ENCODE measurements at places on chromosomes 16 and 17.

- no peak for DNase-seq
Measured at GRCh38 chr16:70258065-70258464, 6.3 kb upstream of the EXOSC6 start.

DNA sequence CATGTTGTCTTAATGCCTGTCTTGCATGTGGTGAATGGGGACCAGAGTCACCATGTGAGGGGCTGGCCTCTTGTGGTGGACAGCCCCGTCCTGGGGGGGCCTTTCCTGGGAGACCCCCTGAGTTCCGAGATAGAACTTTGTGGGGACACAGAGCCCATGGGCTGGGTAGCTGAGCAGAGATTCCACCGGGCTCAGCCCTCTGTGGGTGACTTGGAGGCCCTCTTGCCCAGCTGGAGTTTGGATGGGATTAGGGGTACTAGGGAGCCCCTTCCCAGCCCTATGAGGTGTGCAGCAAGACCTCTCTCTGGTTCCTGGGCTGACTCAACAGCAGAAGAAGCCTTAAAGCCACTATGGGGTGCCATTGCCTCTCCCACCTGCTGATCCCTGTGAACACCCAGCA is 38.1 kb downstream of the MRC2 start:
- DNase-seq, result no peak

DNA sequence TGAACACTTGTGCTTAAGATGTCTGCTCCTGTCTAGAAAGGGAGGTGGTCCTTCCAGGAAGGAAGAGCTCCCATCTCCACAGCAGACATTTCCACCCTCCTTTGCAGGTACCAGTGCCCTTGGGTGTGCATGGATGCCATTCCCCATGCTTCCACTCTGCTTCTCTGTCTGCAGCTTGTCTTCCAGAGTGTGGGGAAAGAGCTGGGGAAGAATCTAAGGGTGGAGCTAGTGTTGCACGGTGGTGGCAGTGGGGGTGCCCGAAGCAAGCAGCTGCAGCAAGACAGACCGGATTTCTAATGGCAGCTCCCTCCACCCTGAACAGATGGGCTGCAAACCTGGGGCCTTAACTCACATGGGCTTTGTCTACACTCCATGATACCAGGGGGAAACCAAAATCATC is 22.6 kb upstream of the HOXB13 start:
- DNase-seq, result no peak

DNA sequence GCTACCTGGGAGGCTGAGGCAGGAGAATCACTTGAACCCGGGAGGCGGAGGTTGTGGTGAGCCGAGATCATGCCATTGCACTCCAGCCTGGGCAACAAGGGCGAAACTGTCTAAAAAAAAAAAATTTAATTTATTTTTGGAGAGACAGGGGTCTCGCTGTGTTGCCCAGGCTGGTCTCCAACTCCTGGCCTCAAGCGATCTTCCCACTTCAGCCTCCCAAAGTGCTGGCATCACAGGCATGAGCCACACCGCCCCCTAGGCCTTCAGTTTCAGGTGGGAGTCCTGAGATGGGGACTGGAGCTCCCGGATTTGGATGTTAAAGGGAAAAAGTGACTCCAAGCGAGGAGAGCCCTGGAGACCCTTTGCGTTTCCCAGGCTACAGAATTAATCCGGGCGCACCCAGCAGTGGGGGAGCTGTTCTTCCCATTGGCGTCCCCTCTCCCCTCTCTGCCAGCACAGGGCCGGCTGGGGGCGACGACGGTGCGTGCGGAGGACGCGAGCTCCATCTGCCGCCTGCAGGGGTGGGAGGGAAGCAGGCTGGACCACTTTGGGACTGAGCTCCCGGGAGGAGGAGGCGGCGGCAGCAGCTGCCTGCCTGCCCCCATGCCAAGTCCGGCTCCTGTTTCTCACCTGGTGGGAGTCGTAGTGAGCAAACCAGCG is 49.3 kb upstream of the USP7 start:
- no peak for DNase-seq

- no peak for DNase-seq
Measured at GRCh38 chr17:65181237-65182061, 44.3 kb downstream of the RGS9 start.

- DNase-seq, result no peak
Measured at GRCh38 chr17:8255499-8255898, 6.4 kb downstream of the PFAS start.

- no peak for DNase-seq
Measured at GRCh38 chr16:84600343-84601229, 17.3 kb downstream of the COTL1 start.

DNA sequence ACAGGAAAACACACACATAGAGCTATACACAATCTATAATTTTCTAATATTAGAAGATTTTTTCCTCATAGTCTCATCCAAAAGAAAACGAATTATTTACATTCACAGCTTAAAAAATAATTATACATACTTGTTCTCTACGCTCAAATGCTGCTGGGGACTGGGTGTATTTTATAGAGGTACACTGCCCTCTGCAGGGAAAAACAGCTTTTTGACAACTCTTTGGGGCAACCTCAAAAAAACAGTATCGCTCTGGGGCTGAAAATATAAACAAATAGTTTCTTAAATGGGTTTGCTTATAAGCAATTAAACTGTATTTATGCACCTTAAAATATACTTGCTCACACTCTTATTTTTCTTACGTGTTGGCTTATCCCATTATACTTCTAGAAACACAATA is 261.8 kb upstream of the PSMD7 start:
- no peak for DNase-seq

GRCh38 chr17:9169116-9169515 is 147.8 kb downstream of the NTN1 start:
- no peak for DNase-seq

GRCh38 chr17:77489239-77489892 is 348.6 kb downstream of the SEC14L1 start:
- DNase-seq, result no peak

DNA sequence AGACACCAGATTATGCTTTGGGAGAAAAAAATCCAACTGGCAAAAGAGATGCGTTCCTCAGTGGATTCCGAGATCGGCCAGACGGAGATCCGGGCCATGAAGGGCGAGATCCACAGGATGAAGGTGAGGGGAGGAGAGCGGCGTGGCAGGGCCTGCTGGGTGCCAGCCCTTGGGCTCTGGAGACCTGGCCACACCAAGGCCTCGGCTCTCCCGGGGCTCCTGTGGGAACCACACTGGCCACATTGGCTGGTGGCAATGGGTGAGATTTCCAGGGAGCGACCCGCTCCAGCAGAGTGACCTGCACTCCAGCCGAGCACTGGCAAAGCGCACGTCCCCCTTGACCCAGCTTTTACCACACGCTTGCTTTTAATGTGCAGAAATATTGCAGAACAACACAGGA is 11.6 kb upstream of the GAA start:
- DNase-seq, result no peak

DNA sequence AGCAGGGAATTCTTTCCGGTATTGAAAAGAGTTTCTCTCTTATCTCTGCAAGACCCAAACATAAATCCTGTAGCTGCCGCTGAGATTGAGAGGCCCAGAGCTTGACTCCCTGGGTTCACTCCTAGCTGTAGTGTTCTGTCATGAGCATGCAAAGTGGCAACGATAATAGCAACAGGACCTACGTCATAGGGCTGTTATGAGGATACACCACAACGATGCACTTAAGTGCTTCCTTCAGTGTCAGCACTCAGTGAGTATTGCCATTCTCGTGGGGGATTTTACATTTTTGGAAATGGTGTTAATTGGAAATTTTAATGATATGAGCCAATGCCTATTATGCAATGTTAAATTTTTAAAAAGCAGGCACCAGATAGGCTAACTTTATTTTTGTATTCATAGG is 199.8 kb downstream of the CYLD start:
- no peak for DNase-seq

- no peak for DNase-seq
Measured at GRCh38 chr16:69077251-69077650, 28.2 kb upstream of the HAS3 start.

DNA sequence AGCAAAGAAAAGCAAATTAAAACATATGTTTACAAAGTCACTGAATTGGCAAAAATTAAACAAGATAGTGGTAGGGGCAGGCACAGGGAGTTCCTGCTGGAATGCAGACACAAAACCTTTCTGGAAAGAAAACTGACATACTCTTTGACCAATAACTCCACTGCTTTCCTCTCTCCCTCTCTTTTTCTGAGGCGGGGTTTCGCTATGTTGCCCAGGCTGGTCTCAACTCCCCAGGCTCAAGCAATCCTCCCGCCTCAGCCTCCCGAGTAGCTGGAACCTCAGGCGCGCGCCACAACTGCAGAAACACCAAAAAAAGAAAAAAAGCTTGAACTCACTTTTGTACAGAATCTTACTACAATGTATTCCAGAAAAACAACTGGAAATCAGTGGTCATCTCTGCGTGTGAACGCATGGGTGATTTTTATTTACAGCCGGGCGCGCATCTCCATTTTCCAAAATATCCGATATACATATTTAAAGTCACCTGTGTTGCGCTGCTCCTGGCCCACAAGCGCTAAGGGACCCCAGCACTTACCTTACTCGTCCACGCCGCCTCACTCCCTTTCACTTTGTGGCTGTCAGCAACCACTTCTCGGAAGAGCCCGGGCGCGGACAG is 480 bp downstream of the TXNL4B start:
- DNase-seq, result no peak

Data from stimulated activated CD8-positive, alpha-beta memory T cell treated with anti-CD3 and anti-CD28 coated beads, Interleukin-4, amount 100 ng/mL, for 4 hours (primary cell).